ENCODE measurements at places on chromosomes 2 and 18. TPM values are rescaled to one million over a fixed set of nuclear protein-coding genes. Genes with fewer than 3 reads are reported as not detected.

DNA sequence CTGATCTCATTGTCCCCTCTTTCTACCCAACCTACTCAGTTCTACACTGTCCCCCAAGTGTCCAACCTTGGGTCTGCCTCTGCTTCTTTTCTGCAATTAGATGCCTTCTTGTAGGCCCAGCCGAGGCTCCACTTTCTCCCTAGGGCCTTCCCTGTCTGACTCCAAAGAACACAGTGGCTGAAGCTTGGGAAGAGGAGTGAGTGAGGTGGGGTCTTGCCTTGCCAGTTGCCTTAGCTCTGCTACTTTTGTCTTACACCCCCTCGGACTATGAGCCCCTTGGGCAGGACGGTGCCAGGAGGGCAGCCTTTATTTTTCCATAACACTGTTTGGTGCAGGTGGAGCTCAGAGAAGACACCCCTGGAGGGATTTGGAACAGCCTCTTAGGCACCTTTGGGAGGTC lies 345.1 kb downstream of the CYP26B1 start:
- no peak for DNase-seq

GRCh38 chr2:23533338-23533695 lies 148.3 kb downstream of the KLHL29 start:
- DNase-seq = no peak

- DNase-seq = no peak
Observed at GRCh38 chr2:196604196-196604595, 35.3 kb upstream of the CCDC150 start.

GRCh38 chr18:48796491-48797205 lies 154.1 kb downstream of the SMAD7 start:
- no peak for DNase-seq

DNA sequence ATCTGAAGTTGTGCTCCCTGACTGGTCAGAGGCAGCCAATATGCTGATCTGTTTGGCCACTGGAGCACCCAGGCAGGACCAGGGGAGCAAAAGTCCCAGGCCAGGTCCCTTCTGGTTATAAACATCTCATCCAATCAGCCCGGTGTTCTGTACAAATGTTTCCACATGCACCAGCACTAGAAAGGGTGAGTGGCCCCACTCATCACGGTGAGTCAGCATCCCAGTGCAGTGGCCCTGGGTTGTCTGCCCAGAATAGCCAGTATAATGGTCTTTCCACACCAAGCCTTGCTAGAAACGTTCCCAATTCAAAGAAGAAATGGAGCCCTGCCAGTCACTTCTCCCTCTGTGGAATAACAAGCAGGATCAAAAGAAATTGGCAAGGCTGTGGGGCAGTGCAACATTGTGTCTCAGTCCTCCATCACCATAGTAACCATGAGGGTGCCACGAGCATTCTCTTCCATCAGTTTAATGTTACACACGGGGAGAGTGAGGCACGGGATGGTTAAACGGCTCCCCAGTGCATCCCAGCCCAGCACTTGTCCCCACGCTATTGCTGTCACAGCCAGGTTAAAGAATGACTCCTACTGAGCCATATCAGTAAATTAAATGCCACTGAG lies 174.9 kb downstream of the SEPTIN10 start:
- DNase-seq = no peak

DNA sequence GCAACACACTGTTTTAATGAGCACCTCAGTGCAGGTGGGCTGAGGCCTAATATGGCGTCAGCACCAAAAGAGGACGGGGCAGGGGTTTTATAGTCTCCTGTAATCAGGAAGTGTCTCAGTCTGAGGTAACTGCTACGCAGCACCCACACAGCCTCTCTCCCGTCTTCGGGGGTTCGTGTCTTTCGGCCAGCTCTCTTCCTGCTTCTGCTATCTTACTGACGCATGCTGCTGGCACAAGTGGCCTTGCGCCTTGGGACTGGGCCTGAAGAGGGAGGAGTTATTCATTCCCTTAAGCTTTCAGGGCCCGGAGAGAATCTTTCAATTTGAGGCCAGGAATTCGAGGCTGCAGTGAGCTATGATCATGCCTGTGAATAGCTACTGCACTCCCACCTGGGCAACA lies 14.5 kb upstream of the PAPOLG start:
- DNase-seq = no peak

- no peak for DNase-seq
Observed at GRCh38 chr2:38129987-38130386, 54.0 kb upstream of the CYP1B1 start.

- no peak for DNase-seq
Observed at GRCh38 chr2:172131713-172132555, 29.2 kb upstream of the DLX2 start.

GRCh38 chr2:135094508-135094907 lies 42.4 kb downstream of the RAB3GAP1 start:
- no peak for DNase-seq

DNA sequence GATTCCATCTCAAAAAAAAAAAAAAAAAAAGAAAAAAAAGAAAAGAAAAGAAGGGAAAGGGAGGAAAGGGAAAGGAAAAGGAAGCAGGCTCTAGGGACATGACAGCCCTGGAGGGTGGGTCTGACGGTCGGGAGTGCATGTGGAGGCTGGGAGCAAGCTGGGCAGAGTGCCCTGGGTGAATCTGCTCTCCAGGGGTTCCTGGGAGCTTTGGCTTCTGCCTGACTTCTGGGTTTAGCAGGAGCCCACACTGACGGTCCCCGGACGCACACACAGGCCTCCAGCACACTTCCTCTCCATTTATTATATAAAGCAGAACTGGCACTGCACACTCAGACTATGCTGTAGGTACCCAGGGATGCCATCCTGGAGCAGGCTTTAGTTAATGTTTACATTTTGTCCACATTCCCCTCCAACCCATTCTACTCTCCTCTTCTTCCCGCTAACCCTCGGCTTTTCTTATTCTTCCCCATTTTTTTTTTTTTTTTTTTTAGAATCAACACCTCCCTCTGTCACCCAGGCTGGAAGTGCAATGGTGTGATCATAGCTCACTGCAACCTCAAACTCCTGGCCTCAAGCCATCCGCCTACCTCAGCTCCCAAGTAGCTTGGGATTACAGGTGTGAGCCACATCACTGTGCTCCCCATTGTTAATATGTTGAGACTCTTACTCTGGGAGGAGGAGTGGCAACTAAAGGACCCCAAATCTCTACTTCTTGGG lies 151.1 kb upstream of the SLC1A4 start:
- no peak for DNase-seq

- no peak for DNase-seq
Observed at GRCh38 chr2:146652311-146652710, 1192.5 kb upstream of the ACVR2A start.

DNA sequence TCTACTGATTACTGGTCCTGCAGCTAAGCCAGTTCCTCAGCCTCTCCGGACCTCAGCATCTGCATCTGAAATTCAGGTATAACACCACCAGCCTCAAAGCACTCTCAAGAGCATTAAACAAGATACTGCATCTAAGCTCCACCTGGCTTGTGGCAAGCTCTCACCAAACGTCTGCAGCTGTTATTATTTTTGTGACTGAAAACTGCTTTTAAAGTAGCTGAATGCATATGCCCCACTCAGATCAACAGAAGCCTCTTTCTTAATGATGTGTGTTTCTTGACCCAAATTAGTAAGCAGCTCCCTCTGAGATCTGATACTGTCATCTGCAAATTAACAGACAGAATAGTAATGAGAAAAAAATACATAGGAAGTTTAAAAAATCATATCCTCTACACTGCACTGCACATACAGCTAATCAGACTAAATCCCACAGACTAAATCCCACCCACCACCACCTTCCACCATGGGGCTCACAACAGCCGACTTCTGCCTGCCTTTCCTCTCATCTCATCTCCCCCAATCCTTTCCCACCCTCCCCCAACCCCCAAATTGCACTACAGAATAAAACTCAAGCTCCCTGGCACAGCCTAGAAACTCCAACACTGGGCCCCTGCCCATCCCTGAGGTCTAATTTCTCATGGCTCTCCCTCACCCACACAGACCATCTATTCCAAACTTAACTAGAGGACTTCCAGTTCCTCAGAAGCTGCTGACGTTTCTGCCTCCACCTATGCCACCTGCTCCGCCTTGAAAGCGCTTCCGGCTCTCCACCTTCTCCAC lies 52.9 kb downstream of the TMEM163 start:
- DNase-seq = no peak

DNA sequence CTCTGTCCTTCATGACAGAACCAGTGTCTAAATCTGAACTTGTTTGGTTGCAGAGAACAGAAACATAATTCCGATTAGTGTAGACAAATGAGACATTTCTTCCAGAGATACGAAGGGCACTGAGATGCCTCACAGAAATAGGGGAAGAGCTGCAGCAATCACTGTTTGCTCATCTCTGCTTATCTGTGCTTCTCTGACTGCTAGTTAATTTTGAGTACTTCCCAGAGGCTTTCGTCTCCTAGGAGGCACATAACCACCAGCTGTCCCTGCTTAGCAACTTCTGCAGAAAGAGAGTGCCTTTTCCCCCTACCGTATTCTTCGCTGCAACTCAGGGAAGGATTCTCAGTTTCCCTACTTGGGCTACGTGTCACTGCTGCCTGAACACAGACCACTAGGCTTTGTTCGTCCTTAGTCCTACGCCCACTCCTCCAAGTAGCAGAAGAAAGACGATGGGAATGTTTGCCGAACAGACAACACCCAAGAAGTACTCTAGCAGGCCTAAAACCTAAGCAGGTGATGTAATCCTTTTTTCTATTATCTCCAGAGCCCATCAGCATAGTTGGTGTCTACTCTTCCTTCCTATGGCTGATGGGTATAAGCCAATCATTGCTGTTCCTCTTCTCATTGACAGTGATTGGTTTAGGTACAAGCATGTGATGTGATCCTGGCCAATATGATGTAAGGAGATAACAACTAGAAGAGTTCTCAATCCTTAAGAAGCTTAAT lies 63.6 kb downstream of the TNP1 start:
- no peak for DNase-seq

- DNase-seq = no peak
Observed at GRCh38 chr2:46297546-46298271, 502 bp downstream of the EPAS1 start.

- DNase-seq = no peak
Observed at GRCh38 chr2:45743531-45744396, 92.3 kb downstream of the PRKCE start.

Gene ALLC
- not detected for total RNA-seq

Gene KIF1A
- total RNA-seq = 203 TPM

Gene CLEC4F
- not detected for total RNA-seq

Gene TRIM54
- total RNA-seq = 0.27 TPM

Gene TEX51
- not detected for total RNA-seq

Gene RAPGEF4
- 1.0 TPM for total RNA-seq

Measured in kidney epithelial cell (primary cell).